ENCODE measurements at places on chromosomes 11 and 22.

DNA sequence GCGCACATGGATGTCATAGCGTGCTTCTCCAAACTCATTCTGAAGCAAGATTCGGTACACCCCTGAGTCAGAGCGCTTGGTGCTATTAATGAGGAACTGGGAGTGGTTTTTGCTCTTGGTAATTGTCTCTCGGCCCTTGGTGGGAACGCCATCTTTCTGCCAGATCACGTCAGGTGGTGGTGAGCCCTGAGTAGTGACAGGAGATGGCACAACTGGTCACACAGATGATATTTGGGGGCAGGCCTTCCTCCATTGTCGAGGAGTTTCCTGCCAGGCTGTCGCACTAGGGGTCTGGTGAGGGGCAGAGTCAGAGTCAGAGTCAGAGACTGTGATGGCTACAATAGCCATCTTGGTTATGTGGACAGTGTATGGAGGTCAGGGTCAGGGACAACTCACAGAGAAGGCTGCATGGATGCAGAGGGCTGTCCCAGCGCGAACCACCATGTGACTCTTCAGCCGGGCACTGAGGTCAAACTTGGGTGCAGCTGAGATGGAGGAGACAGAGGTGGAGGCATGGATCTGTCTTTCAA lies 9.3 kb downstream of the TMEM86A start:
- no peak for DNase-seq

GRCh38 chr11:1011320-1011698 lies 25.2 kb downstream of the MUC6 start:
- DNase-seq = no peak

- no peak for DNase-seq
Measured at GRCh38 chr11:64536396-64536941, 54.6 kb upstream of the SLC22A12 start.

DNA sequence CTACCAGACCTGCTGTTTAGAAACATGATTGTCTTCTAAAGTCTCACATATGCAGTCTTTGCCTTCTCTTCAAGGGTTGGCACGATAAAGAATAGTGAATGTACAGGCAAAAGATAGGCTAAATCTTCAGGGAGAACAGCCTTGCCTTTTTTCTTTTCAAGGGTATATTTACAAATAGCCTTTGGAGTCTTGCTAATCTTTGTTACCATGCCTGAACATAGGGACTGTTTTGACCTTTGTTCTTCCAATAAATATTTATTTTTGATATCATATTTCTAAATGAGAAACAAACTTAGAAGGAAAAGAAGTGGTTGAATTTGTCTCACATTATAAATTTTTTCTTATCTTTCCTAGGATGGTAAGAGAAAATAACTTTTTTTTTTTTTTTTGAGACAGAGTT lies 12.7 kb downstream of the CSTPP1 start:
- DNase-seq = no peak

DNA sequence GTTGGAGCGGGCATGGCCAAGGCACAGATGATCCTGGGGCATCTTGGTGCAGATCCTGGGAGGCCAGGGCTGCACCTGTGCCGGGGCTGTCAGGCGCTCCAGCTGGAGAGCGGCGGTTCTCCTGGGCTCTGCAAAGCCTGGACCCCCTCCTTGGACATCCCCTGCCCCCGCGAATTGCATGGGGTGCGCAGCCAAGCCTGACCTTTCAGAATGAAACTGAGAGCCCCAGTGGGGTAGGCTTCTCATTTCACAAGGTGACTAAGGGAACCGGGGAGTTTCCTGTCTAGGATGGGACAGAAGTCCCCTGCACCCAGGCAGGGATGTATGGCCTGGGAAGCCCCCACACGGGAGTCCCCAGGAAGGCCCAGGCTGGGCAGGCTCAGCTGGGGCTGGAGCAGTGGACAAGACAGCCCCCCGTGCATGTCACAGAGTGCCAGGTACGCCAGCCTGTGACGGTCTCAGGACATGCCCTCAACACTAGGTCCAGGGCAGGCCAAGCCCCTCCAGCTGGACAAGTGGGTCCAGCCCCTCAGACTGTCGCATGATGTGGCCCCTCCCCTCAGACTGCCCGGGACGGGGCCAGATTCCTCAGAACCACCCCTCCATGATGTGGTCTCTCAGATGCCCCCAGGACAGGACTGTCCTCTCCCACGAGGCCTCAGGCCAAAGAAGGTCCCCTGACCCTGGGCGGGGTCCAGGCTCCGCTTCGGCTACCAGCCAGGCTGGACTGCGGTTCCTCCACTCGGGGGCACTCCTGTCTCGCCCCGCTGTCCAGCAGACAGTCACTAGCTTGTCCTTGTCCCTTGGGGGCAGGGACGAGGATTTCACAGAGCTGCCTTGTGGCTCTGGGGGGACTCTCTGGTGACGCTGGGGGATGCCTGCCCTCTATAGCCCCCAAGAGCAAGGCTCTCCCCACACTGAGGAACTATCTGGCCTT lies 2.3 kb downstream of the LSP1 start:
- DNase-seq = peak; percentile 53

GRCh38 chr22:44459551-44459950 lies 38.5 kb downstream of the RTL6 start:
- no peak for DNase-seq

DNA sequence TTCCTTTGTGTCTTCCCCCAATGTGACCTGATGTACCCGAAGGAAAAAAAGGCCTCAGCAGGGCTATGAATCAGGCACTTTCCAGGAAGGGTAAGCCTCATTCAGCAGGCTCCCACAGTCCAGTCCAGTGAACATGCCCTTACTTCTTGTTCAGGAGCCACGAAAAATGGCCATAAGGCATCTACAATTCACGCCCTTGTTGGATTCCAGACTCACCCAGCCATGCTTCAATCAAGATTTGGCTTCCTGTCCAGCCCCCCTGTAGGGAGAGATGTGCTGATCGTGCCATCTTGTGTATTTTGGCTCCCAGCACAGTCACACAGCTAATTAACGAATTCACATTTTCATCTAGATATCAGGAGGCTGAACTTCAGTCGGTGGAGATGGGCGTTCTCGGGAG lies 9.9 kb upstream of the KCNJ5 start:
- DNase-seq = no peak

DNA sequence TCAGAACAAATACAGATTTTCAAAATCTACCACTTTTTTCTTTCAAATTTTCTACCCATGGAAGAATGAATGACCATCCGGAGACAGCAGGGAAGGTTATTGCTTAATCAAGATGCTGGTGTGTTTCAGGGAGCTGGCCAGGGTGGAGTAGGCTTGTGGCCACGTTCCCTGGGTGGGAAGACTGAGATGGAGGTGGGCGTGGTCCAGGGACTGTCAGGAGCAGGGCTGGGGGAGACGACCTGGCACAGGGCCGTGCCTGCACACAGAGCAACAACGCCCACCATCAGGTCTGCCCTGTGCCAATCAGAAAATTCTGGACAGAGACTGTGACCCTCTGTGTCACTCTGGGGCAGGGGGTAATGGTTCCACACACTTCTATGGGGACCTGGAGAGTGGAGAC lies 7.1 kb upstream of the APOBEC3H start:
- DNase-seq = no peak

- DNase-seq = no peak
Measured at GRCh38 chr11:132228746-132229325, 858.4 kb downstream of the NTM start.
